ENCODE measurements at places on chromosomes 6 and 20.

DNA sequence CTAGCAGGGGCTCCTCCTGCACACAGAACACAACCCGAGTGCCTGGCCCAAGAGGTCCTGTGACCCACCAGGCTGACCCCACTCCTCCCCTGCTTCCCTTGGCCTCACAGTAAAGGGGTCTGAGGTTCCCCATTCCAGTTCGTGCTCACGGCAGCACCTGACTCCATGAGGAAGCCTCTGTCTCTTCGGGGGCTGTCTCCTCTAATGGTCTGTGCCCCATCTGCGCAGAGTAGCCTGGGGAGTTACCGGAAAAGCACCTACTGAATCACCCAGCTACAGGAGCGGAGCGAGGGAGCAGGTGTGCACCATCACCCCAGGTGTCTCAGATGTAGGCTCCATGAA is 93.2 kb downstream of the ASXL1 start:
- no peak for DNase-seq

- DNase-seq: peak; percentile 55
These were observed 92.5 kb upstream of the ADGRF1 start for GRCh38 chr6:47134476-47135189.

DNA sequence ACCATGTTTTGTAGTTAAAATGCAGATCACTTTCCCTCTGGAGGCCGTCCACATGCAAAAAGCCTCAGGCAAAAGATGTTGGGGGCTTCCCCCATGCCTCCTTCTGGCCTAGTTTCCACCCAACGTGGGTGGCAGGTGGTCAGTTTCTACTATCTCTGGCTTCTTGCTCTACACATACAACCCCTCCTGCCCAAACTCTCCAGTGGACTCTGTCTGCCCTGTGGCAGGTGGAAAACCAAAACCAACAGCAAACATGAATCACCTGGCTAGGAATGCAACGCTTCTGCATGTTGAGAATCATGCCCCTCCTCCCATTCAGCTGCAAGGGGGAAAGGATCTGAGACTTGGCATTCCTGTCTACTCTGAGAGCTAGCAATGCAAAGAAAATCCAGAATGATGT is 94.8 kb downstream of the MBOAT1 start:
- DNase-seq: no peak

DNA sequence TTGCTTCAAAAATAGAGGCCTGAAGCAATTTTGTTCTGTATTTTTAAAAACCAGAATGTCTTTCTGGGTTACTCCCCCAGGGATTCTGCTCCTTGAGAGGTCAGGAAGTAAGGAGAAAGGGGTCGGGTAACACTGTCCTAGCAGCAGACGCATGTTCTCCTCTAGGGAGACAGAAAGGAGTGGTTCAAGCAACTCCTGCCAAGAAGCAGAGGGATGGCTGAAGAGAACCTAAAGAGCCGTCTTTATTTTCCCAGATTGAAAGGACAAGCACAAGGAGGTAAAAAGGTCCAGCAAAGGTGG is 58.0 kb upstream of the SLC4A11 start:
- DNase-seq: no peak

- DNase-seq: peak; percentile 65
These were observed 2.9 kb upstream of the TRMT11 start for GRCh38 chr6:125983246-125983945.

DNA sequence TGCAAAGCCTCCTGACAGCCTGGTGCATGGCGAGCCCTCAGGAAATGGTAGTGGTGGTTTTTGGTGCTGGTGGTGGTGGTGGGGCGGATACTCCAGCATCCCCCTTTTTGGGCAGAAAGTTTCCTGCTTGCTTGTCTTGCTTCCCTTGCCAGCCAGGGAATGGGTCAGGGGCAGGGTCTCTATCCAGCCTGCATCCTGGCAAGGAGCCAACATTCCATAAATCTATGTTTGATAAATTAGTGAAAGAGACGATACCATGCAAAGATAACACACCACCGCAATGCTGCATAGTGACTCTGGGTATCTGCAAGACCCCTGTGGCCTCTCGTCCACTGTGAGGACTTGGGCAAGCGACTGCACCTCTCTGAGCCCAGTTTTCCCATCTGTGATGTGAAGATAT is 246.2 kb downstream of the LRFN2 start:
- no peak for DNase-seq

- no peak for DNase-seq
These were observed 52.2 kb downstream of the GOPC start for GRCh38 chr6:117550078-117550600.

Measured in GM03348 (cell line).